ENCODE measurements at places on chromosomes 3 and 15.

DNA sequence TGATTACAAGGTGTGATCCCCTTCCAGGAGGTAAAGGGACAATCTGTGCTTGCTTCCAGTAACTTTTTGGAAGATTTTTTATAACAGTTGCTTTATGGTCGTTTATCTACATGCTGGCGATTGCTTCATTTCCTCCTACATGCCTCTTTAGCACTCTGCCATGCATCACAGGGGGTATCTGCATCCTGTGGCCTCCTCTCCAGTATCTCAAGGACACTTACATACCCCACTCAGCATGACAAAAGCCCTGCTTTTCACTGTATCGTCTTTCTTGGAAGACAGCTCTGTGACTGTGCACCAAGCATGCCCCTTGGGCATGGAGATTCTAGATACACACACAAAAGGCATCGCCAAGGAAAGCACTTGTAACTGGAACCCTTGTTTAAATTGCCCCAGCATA, 25.3 kb downstream of the CAPN3 start:
- DNase-seq: no peak

DNA sequence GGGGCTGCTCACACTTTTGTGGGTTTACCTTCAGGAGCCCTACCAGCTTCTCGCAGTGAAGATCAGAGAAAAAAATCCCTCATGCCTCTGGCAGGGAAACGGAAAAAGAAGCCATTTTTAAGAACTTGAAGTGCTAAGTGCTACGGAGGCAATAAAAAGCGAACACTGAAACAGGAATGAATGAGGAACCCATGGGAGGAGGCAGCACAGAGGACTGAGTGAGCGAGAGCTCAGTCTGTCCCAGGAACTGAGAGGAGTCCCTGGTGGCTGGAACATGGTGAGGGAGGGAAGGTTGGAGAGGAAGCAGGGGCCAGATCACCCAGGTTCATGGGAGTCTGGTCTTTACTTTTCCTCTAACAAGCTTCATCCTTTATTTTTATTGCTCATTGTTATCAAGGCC, 228.1 kb upstream of the PROK2 start:
- no peak for DNase-seq

DNA sequence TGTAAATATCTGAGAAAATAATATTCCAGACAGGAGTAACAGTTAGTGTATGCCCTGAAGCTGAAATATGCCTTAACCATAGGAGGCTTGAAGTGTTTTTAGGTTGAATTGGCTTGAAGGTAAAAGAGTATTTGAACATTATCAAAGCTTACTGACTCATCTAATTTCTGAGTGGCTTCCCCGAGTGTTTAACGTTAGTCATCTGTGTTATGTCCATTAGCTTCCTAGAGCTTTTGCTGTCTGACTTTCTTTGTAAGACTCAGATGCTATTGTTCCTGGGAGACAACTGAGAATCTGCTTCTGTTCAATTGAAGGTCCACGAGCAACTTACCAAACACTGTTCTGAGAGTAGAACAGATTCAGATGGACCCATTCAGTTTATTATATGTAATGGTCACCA, 656.8 kb upstream of the NECTIN3 start:
- no peak for DNase-seq

- DNase-seq: no peak
Measured at GRCh38 chr15:39479911-39480310, 101.0 kb upstream of the THBS1 start.

DNA sequence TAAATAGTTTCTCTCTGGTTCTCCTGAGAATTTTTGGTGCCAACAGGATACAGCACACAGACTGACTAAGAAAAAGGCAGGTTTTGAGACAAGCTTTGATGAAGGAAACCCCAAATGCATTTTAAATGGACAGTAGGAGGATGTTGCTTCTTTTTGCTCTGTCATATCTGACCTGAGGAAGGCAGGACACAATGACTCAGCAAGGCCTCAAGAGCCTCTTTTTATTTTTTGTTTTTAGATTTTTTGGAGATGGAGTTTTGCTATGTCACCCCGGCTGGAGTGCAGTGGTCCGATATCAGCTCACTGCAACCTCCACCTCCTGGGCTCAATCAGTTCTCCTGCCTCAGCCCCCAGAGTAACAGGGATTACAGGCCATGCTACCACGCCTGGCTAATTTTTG, 16.9 kb upstream of the KNG1 start:
- DNase-seq: no peak

DNA sequence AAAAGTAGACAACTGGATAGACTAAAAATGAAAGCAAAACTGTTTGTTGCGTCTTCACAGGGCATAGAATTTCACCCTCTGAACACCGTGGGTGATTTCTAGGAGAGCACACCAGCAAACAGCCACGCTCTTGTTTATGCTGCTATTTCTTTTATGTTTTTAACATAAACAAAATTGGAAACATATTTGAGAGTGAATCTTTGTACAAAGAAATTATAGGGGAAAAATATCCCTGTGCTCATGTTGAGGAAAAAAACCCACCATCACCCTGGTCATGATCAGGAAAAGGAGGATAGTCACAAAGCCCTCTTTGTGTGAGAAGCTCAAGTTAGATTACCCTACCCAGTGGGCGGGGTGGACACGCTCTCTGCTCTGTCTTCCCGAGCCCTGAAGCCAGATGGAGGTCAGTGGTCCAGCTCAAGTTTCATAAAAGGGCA, 313.3 kb downstream of the SATB1 start:
- DNase-seq: peak; percentile 57

DNA sequence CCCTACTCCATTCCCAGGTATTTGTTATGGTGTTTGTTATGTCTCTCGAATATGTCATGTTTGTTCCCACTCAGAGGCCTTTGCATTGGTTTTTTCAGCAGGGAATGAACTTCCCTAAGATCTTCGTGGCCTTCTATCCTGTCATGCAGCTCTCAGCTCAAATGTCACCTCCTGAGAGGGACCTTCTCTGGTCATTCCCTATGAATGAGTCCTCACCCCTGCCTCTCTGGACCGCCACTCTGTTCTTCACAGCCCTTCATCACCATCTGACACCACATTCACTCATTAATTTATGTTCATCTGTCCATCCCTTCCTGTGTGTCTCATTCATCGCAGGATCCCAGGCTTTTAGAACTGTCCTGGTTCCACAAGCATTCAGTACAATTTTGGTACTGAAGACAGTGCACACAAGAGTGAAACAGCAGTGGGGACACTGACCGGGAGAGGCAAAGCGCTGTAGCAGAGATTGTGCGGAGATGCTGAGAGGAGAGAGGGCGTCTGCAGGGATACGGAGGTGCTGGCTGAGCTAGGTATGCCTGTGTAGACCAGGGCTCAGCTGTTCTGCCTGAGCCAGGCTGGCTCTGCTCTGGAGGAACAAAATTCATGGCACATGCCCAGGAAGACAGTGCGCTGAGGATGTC, 132.3 kb downstream of the CHCHD6 start:
- no peak for DNase-seq

- DNase-seq: peak; percentile 32
Measured at GRCh38 chr15:51281368-51281967, 56.9 kb downstream of the CYP19A1 start.

DNA sequence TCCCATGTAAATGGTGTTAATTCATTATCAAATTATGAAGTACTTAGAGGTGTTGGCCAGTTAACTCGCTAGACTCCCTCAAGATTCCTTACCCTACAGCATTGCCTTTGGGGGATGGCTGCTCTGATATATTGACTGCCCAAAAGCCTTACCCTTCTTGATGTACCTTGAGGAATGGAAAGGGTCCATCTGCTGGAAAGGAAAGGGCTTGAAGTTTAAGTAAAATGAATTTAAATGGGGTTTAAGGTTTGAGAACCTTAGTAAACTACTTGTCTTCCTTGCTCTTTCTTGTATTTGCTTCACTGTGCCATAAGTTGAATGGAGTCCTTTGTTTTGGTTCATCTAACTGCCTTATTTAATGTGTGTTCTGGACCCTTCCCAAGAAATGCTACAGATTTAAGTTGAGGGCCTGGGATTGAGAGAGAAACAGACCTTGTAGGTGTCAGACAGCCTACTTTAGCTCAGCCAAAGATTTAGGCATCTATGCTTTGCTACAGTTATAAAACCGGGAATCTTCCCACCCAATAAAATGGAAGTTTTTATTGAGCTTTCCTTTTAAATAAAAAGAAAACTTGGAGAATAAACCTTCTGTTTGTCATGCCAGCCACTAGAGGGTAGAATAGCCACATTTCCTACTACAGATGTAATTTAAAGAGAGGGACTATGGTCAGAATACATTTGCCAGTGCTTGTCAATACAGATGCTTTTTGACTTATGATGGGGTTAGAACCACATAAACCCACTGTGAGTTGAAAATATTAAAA, 25.3 kb downstream of the CMSS1 start:
- peak; percentile 57 for DNase-seq

- no peak for DNase-seq
Measured at GRCh38 chr15:50888054-50888453, 20.4 kb upstream of the AP4E1 start.

DNA sequence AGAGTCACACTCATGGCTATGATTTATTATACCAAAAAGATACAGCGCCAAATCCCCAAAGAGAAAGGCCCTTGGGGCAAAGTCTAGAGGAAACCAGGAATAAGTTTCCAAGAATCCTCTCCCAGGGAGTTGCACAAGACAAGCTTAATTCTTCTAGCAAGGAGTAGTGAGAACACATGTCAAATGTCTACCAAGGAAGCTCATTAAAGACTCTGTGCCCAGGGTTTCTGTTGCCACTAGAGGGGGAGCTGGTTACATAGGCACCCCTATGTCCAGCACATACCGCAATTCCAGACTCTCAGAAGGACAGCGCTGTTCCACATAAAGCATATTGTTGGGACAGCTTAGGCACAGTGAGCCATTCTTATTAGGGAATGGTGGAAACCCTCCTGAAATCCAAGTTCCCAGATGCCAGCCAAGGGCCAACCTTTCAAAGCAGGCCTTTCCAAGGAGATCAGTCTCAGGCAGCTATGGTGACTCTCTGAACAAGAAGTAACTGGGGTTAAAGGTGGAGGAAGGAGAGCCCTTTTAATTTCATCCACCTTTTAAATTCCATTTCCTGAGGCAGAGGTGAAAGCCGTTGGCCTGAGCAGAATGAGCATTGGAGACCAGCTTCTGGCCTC, 194.2 kb downstream of the UACA start:
- DNase-seq: peak; percentile 56

DNA sequence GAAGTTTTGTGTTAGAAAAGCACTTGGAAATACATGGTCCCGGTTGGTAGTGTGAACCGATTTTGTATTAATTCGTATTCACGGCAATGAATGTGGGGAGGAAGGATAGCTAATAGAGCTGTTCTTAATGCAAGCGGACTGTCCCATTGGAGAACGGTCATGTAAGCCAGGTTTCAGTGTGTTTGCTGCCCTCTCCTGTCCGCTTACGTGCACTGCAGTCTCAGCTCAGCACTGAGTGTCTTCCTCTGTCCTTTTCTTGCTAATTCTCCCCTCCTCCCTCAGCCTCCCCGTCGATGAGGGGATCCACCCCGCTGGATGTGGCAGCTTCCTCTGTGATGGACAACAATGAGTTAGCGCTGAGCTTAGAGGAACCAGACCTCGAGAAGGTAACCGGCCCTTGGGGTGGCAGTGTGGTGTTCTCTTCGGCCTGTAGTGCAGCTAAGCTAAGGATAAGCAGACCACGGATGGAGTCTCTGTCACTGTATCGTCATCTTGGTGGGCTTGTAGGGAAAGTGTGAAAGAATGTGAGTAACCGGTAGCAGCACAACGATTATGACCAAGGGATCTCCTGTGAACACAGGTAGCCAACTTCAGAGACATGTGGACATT, 267.5 kb upstream of the CHRM5 start:
- peak; percentile 72 for DNase-seq

DNA sequence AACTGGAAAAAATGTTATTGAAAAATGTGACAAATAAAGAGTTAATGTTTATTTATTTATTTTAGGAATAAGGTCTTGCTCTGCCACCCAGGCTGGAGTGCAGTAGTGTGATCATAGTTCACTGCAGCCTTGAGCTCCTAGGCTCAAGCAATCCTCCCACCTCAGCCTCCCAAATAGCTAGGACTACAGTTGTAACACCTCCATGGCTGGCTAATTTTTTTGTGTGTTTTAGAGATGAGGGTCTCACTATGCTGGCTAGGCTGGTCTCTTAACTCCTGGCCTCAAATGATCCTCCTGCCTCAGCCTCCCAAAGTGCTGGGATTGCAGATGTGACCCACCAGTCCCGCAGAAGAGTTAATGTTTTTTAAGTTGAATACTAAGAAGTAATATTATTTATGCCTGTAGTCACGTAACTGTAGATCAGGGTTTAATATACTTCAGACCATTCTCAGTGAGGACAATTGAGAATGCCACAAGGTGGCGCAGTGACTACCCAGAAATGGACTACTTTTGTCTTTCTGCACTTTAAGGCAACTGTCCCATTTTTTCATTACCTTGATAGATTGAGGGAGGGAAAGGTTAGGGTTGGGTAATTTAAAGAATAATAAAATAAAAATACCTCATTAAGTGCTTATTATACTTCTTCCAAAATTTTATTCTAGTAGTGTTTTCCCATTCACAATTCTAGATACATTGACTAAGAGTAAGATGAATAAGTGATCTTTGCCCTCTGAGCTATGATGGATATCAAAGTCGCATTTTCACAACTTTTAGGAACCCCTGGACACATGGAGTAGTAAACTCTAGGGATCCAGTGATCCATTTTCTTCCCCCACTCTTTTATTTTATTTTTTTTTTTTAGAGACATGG, 6.0 kb downstream of the MUC13 start:
- DNase-seq: peak; percentile 50

DNA sequence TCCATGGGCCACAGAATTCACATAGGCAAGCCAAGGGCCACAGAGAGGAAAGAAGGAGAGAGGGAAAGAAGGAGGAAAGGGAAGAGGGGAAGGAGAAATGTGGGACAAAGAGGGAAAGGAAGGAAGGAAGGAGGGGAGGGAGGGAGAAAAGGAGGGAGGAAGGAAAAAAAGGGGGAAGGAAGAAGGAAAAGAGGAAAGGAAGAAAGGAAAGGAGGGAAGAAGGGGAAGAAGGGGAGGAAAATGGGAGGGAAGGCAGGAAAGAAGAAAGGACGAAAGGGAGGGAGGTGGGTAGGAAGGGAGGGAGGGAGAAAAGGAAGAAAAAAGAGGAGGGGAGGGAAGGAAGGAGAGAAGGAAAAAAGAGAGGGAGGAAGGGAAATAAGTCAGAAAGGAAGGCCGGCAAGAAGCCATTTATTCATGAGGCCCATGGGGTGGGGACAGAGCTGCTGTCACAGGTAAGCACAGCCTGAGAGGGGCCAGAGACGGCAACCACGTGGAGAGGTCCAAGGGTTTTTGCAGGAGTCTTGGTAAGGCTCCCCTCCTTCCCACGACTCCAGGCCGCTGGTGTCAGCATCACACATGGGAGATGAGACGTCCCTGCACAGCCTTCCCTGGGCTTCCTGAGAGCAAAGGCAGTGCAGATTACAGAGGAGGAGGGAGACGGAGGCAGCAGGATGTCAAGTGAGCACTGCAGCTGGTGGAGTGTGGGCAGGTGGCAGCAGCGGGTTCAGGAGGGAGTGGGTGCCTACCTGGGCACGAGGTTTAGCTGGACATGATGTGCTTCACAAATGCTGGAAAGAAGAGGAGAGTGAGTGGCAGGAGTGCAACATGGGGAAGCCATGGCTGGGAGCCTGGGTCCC, 5.5 kb downstream of the MYL3 start:
- no peak for DNase-seq
